Common myeloid progenitor, CD34-positive (primary cell): ENCODE measurements at places on chromosomes 6 and 20.

DNA sequence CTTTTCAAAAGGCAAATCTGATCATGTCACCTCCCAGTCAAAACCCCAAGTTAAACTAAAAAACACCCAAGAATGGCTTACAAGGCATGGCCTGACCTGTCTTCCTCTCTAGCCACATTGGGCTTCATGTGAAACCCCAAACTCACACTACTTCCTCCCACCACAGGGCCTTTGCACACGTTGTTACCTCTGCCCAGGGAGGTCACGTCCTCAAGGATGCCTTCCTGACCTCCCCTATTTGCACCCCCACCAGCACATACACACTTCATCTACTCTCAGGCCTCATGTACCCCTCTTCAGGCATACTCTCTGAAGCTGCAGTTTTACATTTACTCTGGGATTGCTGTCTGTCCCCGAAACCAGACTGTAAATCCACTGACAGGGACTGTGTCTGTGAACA is 6.1 kb downstream of the EZR start:
- no peak overlapping the region for H3K27ac ChIP-seq
- no peak for DNase-seq
- no peak overlapping the region for H3K4me3 ChIP-seq
- no peaks in the 10 kb centered on the region for H3K27me3 ChIP-seq

- H3K4me3 ChIP-seq, result no peak overlapping the region
- H3K4me1 ChIP-seq, result peaks cover 6% of the 10 kb centered on the region
- no peaks in the 10 kb centered on the region for H3K27me3 ChIP-seq
- no peak for DNase-seq
Measured at GRCh38 chr20:5030348-5031205, 29.3 kb upstream of the SLC23A2 start.

GRCh38 chr6:13378669-13379590 is 50.6 kb upstream of the TBC1D7 start:
- no peak for DNase-seq
- H3K4me1 ChIP-seq, result peaks cover 20% of the 10 kb centered on the region
- no peaks in the 10 kb centered on the region for H3K36me3 ChIP-seq
- no peak overlapping the region for H3K27ac ChIP-seq

DNA sequence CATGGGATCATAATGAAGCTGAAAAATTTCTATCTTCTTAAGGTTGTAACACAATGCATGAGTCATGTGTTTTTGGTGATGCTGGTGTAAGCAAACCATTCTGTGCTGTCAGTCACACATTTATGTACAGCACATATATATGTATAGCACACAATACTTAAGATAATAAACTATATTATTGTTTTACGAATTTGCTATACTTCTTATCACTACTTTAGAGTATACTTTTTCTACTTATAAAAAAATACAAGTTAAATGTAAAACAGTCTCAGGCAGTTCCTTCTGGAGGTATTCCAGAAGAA is 920.1 kb upstream of the FLRT3 start:
- H3K36me3 ChIP-seq, result no peaks in the 10 kb centered on the region
- H3K4me1 ChIP-seq, result no peaks in the 10 kb centered on the region
- DNase-seq, result no peak
- no peaks in the 10 kb centered on the region for H3K27me3 ChIP-seq
- no peak overlapping the region for H3K27ac ChIP-seq

GRCh38 chr6:12359036-12359435 is 68.9 kb downstream of the EDN1 start:
- peak; percentile 19 for DNase-seq
- peaks cover 12% of the 10 kb centered on the region for H3K4me1 ChIP-seq
- H3K36me3 ChIP-seq, result no peaks in the 10 kb centered on the region
- H3K27me3 ChIP-seq, result no peaks in the 10 kb centered on the region
- no peak overlapping the region for H3K4me3 ChIP-seq
- no peak overlapping the region for H3K27ac ChIP-seq

GRCh38 chr6:27693766-27694546 is 218.2 kb downstream of the OR2B2 start:
- no peaks in the 10 kb centered on the region for H3K36me3 ChIP-seq
- no peaks in the 10 kb centered on the region for H3K27me3 ChIP-seq
- H3K4me3 ChIP-seq, result peak overlapping the region; percentile 85
- DNase-seq, result peak; percentile 79
- peaks cover 13% of the 10 kb centered on the region for H3K4me1 ChIP-seq
